ENCODE measurements at places on chromosomes 16 and 17.

DNA sequence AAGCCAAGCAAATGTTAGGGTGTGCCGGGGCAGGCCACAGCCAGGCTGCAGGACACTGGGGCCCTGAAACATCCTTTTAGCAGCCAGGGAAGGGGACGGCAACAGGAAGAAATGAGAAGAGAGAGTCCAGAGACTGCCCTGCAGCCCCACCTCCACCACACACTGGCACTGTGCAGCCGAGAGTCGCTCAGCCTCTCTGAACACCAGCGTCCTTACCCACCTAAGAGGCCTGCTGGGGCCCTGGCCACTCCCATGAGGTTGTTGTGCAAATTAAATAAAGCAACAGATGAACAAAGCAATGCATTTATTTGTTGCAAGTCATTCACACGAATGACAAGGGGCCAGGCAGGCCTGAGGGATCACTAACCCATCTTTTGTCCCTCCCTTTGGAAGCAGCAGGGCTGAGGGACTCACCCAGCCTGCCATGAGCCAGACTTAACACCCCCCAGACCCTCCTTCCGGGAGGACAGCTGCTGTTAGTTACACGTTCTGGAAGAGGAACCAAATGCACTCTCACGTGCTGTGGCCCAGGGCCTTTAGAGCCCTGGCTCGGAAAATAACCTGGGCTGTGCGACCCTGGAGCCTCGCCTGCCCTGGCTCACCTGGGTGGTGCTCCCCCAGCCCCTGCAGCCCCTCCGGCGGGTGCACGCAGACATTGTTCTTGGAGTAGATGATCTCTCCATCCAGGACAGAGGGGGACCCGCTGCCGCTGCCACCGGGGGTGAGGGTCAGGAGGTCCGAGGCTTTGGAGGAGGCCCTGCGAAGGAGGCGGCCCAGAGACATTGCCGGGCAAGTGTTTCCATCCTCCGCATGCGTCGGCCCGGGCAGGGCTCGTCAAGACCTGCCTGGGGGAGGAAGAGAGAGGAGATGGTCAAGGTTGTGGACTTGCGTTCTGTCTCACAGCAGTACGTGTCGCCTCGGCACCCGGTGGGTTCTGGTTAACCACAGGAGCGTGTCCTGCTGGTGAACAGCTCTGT is 22.6 kb downstream of the TBC1D16 start:
- no peak for DNase-seq

DNA sequence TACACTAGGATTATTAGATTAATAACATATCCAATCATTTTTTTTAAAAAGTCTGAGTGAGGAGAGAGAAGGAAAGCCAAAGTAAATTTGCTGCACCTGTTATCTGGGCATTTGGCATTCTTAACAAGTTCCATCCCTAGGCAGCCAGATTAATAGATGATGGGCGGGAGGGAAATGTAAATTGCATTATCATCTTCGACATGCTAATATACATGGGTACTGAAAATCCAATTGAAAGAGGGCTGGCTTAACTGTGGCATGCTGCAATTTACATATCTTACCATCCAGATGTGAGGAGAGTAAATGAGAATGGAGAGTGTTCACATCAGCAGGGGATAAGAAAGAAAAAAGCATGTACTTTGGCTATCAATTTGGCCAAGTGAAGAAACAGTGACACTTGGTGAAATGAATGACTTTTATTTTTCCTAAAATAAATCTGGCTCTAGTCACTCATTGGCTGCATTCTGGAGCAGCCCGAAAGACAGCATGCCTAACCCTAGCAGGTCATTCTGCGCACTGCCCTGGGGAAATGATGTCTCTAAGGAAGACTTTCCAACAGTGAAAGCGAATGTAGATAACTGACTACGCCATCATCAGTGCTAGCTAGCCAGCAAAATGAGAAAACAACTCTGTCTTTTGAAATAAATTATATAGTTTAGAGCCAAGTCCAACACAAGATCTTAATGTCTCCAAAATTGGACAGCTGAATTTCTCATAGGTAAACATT is 57.9 kb downstream of the HYDIN start:
- DNase-seq: no peak

GRCh38 chr16:72664056-72664508 is 383.8 kb downstream of the ZFHX3 start:
- DNase-seq: no peak

DNA sequence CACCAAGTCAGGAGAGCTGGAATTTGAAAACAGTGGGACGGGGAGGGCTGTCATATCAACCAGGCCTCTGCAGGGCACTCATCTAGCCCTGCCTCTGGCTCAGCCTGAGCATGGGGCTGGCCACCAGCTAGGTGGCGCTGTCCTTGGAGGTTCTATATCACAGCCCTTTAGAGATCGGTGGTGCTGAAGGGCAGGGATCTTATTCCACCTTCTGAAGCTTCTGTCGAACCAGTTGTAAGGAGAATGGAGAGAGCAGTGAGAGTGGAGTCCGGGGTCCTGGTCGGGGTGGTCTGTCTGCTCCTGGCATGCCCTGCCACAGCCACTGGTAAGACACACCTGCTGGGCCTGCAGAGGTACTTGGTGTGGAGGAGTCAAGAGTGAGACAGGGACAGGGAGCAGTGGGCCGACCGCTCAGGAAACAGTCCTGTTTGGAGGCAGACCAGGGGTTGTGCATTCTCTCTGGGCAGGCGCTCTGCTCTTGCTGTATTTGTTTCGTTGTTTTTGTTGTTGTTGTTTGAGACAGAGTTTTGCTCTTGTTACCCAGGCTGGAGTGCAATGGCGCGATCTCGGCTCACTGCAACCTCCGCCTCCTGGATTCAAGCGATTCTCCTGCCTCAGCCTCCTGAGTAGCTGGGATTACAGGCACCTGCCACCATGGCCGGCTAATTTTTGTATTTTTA is at the start of gene CES3:
Gene CES3, plus strand, starts transcription at position 202 of the 680 bp plus-strand sequence. Its CDS starts 42 bp downstream, at position 244.
- peak; percentile 34 for DNase-seq

DNA sequence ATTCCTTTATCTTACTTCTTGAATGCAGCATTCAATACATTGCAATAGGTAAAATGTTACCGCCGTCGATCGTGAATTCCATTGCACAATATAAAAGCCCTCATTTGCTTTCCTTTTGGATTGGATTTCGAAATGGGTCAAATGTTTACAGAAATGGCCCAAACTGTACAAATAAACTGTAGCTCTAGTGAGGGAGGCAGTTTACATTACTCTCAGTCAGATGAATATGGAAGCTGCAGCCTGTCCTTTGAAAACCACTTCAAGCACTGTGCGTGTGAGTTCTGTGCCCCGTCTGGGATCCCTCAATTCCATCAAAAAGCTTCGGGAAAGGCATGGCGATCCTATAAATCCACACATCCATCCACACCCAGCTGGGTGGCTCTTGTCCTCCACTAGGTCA is 258.6 kb upstream of the FOXF1 start:
- no peak for DNase-seq

GRCh38 chr17:50677851-50678375 is 29.8 kb downstream of the ANKRD40 start:
- DNase-seq: no peak

DNA sequence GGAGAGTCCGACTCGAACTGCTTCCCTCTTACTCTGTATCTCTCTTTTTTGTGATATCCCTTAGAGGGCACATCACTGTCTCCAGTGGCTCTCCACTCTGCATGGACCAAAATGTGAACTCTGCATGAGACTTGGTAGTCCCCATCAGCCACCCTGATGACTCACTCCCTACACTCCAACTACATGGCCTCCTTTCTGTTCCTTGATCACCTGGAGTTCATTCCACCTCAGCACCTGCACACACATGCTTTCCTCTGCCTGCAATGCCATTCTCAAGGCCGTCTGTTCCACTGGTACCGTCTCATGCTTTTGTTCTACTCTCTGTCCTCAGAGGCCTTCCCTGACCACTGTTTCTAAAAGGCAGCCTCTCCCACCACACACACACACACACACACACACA is 109.3 kb downstream of the DNAH9 start:
- DNase-seq: no peak

DNA sequence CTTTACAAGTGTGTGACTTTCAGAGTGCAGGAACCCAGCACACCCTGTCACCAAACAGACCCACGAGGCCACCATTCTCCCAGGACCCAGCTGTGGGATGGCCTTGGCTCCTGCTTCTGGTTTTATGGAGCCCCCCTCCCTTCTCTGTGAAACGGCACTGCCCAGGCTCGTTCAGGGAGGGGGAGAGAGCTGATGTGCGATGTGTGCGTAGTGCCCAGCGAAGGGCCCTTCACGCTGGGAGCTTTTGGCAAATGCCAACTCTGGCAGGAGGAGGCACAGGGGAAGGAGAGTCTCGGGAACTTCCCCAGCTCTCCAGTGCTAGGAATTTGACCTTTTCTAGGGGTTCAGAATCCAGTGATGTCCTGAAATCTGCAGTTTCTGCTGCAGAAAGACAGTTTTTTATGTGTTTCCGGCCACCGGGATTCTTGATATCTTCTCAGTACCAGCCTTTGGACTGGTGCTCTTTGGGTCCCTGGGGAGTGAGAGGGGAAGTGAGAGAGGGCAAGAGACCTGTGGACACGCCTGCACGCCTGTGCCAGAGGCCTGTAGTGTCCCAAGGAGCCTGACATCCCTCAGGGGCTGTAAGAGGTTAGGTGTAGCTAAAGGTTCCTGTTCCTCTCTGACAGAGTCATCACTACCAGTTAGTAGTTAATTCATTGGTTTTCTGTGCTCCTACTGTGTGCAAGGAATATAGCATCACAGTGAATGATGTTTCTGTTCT is 45.1 kb downstream of the CMIP start:
- DNase-seq: no peak

DNA sequence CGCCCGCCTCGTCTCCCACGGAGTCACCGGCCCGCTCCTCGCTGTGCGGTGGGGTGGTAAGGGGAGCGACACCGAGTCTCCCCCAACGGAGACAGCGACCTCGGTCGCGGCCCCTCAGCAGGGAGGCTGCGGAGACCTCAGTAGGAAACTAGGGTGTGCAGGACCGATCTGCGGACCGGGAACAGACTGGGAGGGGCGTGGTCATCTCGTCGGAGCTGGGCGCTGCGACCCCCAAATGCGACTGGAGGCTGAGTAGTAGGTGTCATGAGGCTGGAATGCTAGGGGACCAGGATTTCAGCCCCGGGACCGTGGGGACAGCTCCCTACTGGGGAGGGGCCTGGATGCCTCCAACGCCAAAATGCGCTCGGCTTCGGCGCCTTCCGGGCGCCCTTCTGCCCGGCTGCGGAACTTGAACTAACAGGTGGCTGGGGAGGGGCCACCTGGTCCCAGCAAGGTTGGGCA is 1.3 kb downstream of the CACNG4 start:
- DNase-seq: no peak

- DNase-seq: no peak
These were observed 4.8 kb downstream of the BANP start for GRCh38 chr16:87956098-87956364.
